ENCODE measurements at places on chromosomes 12 and 14. TPM values are rescaled to one million over a fixed set of nuclear protein-coding genes. Genes with fewer than 3 reads are reported as not detected.

Gene LALBA
- total RNA-seq = not detected

Gene AKAP5
- 1.6 TPM for total RNA-seq

Gene IFI27L2
- 44.5 TPM for total RNA-seq

DNA sequence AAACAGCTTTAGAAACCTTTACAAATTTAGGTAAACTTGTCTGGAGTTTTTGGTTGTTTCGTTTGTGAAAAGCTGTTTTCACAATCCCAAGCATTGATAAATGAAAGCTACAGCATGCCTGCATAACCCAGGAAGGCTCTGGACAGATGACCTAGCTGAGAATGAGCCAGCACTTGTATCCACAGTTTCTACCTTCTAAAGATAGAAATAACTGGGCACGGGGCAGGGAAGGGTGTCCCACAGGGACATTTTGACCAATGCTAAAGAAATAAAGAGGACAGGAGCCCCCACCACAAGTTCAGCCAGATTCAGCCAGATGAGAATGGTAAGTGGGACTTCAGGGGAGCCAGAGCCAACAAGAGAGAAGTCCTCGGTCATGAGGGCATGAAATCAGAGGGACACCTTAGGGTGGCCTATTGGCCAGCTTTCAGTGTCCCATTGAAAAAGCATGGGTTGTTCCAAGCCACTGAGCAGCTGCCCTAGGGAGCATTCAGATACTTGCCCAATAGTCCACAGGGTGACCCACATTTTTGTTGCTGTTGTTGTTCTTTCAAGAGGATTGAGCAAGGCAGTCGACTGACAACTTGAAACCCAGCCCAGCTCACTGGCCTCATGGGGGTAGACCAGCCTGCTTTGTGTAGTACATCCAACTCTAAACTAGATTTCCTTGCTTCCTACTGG, 140.3 kb upstream of the NUDT4 start:
- no peaks in the 10 kb centered on the region for H3K4me1 ChIP-seq
- H3K27ac ChIP-seq = no peak overlapping the region
- no peaks in the 10 kb centered on the region for H3K36me3 ChIP-seq
- H3K27me3 ChIP-seq = no peaks in the 10 kb centered on the region

GRCh38 chr14:104512061-104512460, 67.5 kb upstream of the C14orf180 start:
- H3K36me3 ChIP-seq = no peaks in the 10 kb centered on the region
- H3K27me3 ChIP-seq = peaks cover 2% of the 10 kb centered on the region
- no peak for DNase-seq
- H3K4me3 ChIP-seq = no peak overlapping the region

GRCh38 chr14:76699939-76700590, 61.2 kb upstream of the VASH1 start:
- no peaks in the 10 kb centered on the region for H3K4me1 ChIP-seq
- peaks cover under 1% of the 10 kb centered on the region for H3K27me3 ChIP-seq
- H3K4me3 ChIP-seq = no peak overlapping the region
- no peaks in the 10 kb centered on the region for H3K36me3 ChIP-seq
- H3K27ac ChIP-seq = no peak overlapping the region
- no peak for DNase-seq

- no peaks in the 10 kb centered on the region for H3K27me3 ChIP-seq
- peaks cover 27% of the 10 kb centered on the region for H3K4me1 ChIP-seq
- H3K36me3 ChIP-seq = peaks cover 35% of the 10 kb centered on the region
Observed at GRCh38 chr14:65344011-65344410, 68.5 kb upstream of the FUT8 start.

All from activated CD8-positive, alpha-beta T cell treated with anti-CD3 and anti-CD28 coated beads for 36 hours (primary cell).